Left cardiac atrium (tissue), 4 donors: ENCODE measurements at places on chromosomes 7 and 10. TPM values are rescaled to one million over a fixed set of nuclear protein-coding genes. Genes with fewer than 3 reads are reported as not detected.

GRCh38 chr10:103049237-103049636, 131.1 kb downstream of the CNNM2 start:
- no peak for DNase-seq

The ELFN1 gene
- 6.0 TPM for total RNA-seq

GRCh38 chr10:19925064-19925463, 108.8 kb downstream of the PLXDC2 start:
- DNase-seq, result no peak

GRCh38 chr10:80535671-80536360, 1.9 kb upstream of the SH2D4B start:
- peak; percentile 73 for DNase-seq

- no peak for DNase-seq
These were observed 5.4 kb downstream of the PRKCQ start for GRCh38 chr10:6574664-6575176.

DNA sequence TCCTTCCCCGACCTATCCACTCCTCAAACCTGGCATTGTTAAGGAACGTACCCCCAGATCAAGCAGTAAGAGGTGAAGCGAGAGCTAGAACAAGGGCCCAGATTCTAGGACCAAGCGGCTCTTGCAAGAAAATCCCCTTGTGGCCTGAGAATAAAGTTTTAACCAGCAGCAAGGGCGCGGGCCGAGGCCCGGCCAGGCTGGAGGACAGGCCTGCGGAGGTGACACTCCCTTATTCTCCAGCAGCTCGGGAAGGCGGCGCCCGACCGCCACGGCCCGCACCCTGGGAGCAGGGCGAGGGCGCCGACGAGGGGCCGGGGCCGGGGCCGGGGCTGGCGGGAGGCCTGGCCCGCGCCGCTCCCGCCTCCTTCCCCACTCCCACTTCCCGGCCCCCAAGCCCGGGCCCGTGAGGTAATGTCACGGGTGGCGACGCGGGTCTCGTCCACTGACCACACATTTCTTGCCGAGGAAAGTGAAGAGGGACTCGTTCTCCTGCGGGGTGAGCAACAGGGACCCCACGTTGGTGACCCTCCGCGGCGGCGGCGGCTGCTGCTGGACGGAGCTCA, 551 bp downstream of the WASL start:
- peak; percentile 57 for DNase-seq

DNA sequence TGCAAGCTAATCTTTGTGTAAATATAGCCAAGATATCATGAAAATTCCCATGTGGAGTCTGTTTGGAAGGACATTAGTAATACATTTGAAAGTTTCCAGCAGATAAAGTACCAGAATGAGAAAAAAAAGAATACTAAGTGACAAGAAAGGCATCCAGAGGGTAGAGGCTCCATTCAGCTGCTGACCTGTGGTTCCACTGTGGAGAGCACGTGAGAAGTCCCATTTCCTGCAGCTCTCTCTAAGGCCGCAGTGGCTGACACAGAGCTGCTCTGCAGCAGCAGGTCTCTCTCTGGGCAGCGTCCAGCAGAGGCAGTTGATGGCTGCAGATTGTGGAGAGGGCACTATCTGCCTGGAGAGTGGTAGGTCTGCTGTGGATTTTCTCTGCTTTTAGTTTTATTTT, 100.1 kb upstream of the TMEM72 start:
- no peak for DNase-seq

DNA sequence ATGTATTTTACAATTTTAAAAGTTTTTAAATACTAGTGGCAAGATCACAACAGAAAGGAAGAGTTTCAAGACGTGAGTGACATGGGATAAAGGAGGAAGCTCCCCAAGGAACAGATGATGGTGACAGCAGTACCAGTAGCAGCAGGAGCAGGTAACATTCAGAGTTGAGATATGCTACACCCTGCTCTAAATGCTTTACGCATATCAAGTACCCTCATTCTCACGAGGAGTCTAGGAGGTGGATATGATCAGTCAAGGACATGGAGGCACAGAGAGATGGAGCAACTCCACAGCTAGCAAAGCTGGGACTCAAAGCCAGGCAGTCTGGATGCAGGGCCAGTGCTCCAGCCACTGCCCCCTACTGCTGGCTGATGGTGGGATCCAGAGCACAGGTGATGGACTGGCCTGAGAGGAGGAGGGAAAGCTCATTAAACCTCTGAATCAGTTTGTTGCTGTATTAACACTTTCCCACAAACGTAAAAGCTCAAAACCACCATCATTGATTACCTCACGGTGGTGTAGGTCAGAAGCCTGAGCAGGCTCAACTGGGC, 17.5 kb downstream of the RP9 start:
- no peak for DNase-seq

- no peak for DNase-seq
These were observed 118.6 kb upstream of the PARD3 start for GRCh38 chr10:34933676-34934075.

DNA sequence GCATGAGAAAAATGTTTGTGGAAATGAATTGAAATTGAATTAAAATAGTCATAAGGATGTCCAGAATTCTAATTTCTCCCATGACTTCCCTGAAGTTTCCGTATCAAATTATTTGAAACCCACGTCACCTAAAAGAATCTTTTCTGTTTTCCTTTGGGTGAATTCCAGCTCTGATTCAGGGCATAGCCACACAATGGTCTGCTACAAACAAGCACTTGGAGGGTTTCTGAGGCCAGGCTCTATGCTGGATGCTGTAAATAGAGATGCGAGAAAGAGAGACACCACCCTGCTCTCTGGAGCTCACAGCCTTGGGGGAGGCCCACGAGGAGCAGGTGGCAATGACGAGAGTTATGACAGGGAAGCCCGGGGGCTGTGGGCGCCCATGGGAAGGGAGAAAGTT, 33.6 kb downstream of the GHRHR start:
- DNase-seq, result no peak

The PIP gene
- not detected for total RNA-seq

GRCh38 chr10:5108658-5109416, 14.6 kb downstream of the AKR1C3 start:
- no peak for DNase-seq

DNA sequence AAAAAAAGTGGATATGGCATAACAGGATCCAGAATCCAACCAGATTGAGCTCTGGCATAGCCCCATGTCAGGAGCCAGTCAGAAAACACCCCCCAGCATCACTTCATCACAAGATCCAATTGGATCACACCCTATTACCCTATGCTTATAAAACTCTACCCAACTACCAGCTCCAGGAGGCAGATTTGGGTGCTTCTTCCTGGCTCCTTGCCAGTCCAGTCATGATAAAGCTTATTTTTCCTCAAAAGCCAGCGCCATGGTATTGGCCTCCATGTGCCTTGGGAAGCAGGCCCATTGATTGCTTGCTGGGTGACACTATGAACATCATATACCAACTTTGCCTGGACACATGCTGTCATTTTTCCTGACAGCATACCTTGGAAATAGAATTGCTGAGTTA, 281.4 kb upstream of the MKLN1 start:
- DNase-seq, result no peak

DNA sequence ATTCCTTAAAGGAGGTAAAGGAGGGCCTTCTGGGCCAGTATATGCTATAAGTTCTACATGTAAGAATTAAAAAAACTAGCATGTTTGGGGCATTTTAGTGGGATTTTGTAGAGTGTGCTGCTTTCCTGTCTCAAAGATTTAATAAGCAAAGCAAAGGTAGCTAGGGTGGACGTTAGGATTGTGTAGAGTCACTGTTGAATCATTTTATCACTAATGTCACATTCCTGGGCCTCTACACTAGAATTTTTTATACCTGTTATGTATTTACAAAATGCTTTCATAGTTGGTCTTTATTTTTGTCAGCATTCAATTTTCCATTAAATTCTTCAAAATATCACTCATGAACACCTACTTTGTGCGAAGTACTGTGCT, 139.4 kb upstream of the PHYHIPL start:
- no peak for DNase-seq

- no peak for DNase-seq
These were observed 353.8 kb downstream of the GPR37 start for GRCh38 chr7:124411796-124412195.

- no peak for DNase-seq
These were observed 233.1 kb downstream of the PLXNA4 start for GRCh38 chr7:132343199-132343598.

GRCh38 chr7:94436700-94437099, 42.0 kb downstream of the COL1A2 start:
- no peak for DNase-seq

GRCh38 chr10:79017882-79018520, 50.8 kb upstream of the ZMIZ1 start:
- peak; percentile 4 for DNase-seq

DNA sequence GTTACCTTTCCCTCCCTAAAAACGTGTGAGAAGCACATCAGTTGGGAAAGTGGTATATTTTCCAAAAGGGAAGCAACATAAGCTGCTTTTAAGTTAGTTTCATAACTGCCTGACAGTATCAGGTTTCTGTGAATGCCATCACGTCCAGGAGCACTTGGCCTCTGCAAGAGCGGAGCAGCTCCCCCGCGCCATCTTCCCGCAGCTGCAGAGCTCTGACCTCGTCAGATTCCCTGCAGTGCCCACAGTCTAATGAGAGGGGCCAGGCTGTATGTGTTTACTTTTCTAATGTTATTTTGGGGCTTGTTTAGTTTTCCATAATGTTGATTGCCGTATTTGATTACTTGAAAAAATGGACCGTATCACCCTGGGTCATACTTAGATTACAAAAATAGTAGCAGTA, 74.2 kb downstream of the MGMT start:
- no peak for DNase-seq

The ZNF680 gene
- total RNA-seq, result 17.9 TPM

DNA sequence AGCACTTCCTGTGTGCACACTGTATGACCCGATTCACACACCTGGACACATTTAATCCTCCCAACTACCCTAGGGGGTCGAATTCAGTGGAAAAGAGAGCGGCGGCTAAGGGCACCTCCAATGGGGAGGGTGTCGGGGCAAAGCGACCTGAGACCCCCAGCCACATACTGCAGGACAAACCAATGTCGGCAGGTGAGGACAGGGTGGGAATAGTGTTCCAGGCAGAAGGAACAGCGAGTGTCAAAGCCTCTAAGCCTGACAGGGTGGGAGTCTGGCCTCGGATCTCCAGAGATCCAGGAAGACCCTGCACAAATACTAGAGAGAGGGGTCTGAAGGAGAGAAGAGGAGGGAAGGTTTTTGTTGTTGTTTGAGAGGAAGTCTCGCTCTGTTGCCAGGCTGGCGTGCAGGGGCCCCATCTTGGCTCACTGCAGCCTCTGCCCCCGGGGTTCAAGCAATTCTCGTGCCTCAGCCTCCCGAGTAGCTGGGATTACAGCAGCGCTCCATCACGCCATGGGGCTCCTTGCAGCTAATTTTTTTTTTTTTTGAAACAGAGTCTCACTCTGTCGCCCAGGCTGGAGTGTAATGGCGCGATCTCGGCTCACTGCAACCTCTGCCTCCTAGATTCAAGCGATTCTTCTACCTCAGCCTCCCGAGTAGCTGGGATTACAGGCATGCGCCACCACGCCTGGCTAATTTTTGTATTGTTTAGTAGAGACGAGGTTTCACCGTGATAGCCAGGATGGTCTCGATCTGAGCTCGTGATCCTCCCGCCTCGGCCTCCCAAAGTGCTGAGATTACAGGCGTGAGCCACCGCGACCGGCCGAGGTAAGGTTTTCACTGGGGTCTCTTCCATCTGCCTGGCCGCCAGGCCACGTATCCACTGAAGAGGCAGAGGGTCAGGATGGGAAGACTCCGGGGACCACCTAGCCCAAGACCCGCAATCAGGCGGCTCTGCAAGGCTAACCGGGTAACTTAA, 1.2 kb upstream of the ARPC1B start:
- no peak for DNase-seq

DNA sequence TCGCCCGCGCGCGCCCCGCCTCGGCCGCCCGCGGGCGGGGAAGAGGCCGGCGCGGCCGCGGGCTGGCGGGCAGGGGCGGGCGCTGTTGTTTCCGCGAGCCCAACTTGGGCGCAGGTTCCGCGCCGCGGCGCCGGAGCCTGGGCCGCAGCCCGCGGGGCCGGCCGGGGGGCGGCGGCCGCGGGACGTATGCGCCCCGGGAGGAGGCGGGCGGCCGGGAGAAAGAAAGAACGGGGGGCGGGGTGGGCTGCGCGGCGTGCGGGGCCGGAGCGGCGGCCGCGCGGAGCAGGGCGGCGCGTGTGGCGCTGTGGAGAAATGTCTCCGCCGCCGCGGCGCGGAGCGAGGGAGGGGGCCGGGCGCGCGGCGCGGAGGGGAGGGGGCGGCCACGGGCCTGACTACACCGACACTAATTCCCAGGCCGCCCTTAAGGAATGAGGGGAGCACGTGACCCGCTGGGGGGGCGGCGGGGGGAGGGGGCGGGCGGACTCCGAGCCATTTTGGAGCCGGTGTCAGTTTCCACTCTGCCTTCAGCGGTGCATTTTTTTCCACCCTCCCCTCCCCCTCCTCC, at the start of gene BMI1:
BMI1 (plus strand) TSS at position 509 of the 565 bp plus-strand sequence. CDS start 5,351 bp downstream, outside the sequence.
- peak; percentile 81 for DNase-seq

The SEC31B gene
- total RNA-seq, result 11.7 TPM

The PRPS1L1 gene
- total RNA-seq, result not detected

DNA sequence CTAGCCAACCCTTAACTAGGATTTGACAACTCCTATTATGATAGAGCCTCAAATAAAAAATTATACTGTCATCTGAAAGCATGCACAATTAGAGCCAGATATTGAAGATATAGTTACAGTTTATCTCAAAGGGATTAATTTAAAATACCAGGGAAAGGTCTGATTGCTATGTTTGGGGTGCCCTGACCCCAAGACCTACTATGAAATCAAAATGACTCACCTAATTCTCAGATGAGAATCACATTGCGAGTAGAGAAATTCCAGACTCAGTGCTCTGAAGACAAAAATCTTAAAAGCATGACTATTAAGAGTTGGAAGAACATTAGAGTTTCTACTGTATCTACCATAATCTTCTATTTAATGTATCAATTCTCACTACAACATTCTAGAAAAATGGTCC, 297.1 kb downstream of the AHR start:
- DNase-seq, result no peak

The PLEKHA8 gene
- 5.3 TPM for total RNA-seq

The STK32C gene
- total RNA-seq, result 6.1 TPM

The ELN gene
- 166 TPM for total RNA-seq

- DNase-seq, result no peak
These were observed 227.1 kb downstream of the ARHGAP12 start for GRCh38 chr10:31701546-31701945.

The RBP3 gene
- not detected for total RNA-seq

The ZNF485 gene
- 2.0 TPM for total RNA-seq

DNA sequence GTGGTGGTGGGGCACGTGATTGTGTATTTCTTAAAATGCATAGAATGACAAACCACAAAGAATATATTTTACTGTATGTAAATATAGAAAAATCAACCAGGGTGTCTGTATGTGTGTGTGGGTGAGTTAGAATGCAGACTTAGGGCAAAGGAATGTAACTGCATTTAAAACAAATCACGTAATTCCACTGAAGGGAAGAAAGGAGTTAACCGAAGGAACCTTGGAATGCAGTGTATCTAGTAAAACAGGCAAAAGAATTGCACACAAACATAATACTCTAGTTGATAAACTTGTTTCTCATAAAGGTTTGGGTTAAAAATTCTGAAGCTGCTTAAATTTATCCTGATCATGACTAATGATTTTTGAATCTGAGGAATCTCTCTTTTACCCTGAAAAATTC, 134.9 kb downstream of the ADRA2A start:
- no peak for DNase-seq

The TRDMT1 gene
- total RNA-seq, result 4.8 TPM
